ENCODE measurements at places on chromosomes 7 and 10.

DNA sequence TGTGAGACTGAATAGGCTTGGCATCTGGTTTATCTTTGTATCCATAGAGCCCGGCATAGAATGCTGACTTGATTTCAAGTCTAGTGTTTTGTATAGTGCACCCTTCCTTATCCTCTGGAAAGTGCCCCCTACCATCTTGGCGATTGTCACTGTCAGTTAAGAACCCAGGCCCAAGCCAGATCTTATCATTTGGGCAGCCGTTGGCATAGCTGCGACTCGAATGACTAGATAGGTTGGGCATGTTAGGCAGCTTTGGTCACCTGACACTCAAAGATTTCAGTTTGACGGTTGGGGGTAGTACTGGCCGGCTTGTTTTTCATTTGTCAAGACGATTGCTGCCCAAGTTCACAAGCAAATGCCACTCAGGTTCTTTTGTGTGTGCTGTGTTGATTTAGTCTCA, 6.6 kb downstream of the NIPSNAP2 start:
- no peak for DNase-seq

DNA sequence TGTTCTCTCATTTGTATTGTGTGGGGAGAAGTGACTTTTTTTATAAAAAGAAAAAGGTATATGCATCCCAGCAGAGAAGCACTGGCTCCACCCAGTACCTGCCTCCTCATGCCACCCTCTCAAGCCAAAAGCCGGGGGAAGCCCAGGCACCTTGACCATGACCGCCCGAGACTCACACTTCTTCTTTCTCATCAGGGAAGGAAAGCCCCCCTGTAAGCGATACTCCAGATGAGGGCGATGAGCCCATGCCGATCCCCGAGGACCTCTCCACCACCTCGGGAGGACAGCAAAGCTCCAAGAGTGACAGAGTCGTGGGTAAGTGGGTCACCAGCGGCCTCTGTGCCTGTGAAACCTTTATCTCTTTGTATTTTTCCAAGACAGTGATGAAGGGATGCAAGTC, 22.9 kb downstream of the IKZF1 start:
- no peak for DNase-seq

DNA sequence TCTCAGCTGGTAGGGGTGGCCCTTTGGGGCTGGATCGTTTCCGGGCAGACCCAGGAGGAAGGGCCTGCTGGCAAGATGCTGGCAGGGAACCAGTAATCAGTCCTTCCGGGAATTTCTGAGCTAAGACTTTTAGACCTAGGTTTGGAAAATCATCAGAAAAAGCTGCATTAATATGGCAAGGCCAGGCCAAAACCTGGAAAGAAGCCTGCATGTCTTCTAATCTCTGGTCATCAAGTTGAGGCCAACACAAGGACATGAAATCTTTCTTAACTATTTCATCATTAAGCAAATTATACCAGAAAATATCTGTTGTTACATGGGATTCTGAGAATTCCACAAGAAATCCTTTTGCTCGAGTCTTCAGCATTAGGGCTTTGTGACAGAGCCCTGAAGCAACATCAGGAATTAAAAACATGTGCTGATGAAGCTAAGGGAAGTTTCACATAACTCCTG, 19.9 kb downstream of the CPA1 start:
- no peak for DNase-seq

GRCh38 chr10:43216931-43217562, 49.8 kb downstream of the RASGEF1A start:
- no peak for DNase-seq

DNA sequence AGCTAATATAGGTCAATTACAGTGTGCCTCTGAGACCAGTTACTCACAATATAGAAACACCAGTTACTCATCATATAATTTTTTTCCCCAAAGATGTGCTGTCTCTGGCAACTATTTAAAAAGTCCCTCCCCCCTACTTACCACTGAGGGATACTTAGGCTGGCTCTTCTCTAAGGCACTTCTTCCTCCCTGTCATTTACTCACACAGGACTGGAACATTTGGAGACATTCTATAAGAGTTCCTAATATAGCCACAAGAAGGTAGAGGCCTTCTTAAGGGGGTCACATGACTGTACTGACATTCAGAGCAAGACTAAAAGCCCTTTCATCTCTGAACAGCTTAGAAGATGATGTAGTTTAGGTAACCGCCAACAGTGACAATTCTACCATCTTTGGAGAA, 44.4 kb upstream of the SLIT1 start:
- DNase-seq, result no peak

DNA sequence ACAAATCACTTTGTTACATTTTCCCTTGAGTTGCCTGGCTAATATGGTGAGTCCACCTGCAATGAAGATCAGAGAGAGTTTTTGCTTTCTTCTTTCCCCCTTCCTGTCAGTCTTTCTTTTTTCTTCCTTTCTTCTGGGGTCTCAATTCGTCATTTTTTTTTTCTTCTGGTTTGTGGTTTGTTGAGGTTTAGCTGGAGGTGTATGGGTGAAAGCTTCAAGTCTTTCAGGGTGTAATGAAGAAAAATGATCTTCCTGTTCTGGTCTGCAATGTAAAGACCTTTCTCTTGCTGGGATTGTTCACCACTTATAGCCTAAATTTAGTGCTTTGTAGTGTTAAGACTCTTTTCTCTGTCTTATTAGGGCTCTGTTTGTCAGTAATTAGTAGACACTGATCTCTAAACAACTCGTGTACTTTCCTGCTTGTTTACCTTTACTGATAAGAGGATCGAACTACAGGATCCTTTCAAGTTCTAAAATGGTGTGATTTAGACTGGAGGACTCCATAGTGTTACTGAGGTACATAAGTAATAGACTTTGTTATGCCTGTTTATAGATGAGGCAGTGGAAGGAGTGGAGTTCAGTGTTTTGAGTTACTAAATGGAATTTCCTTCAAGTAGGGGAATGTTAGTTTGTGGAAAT, 129.1 kb downstream of the SUGCT start:
- DNase-seq, result no peak

- no peak for DNase-seq
Measured at GRCh38 chr7:154364170-154364569, 312.0 kb downstream of the DPP6 start.

- DNase-seq, result no peak
Measured at GRCh38 chr7:7369134-7369533, 166.5 kb downstream of the COL28A1 start.

- no peak for DNase-seq
Measured at GRCh38 chr10:119221201-119221600, 13.8 kb downstream of the GRK5 start.

DNA sequence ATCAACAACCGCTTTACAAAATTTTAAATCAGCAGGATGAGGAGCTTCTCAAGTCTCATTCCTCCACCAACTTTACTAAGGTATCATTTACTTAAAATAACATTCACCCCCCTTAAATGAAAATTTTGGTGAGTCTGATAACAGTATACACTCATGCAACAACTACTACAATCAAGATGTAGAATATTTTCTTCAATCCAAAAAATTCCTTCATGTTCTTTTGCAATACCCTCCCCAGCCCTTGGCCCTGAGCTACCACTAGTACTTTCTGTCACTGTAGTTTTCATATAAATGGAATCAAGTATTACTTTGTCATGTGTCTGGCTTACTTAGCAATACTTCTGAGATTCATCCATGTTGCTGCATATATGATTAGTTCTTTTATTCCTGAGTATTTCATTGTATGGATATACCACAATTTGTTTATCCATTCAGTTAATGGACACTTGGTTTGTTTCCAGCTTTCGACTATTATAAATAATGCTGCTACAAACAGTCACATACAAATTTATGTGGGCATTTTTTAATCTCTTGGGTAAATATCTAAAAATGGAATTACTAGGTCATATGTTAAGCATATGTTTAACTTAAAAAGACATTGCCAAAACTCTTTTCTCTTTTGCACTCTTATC, 43.0 kb downstream of the NT5C2 start:
- DNase-seq, result no peak

DNA sequence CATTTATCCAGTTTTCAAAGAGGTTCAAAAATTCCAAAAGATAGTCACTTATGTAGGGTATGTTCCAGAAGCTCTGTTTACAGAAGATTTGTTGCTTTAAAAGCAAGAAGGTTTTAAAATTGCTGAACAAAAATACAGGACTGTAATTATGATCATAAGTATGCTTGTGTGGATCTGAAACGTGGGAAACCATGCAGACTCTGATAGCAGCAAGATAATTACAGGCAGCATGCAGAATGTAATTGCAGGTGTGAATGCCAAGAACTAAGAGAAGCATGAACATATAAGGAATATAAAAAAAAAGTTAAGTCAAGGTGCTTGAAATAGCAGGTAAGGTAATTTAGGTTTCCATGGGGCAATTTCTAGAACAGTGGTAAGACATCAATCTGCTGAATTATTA, 405.7 kb downstream of the ARL4A start:
- no peak for DNase-seq

DNA sequence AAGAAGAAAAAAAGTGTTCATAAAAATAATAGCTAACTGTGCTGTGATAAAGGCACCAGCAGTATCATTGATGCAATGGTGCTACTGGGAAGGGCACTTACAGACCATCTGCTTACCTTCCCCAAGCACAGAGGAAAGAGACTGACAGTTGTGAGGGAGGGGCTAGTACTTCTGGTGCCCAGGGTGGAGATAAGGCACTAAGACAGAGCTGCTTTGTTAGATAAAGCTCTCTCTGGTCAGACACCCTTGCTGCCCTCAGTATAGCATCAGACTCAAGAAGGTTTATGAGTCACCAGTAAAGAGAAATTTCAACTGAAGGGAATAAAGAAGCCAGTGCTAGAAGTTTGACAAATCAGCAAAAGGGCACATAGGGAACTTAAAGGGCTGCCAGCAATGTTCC, 325.6 kb downstream of the HPSE2 start:
- no peak for DNase-seq

DNA sequence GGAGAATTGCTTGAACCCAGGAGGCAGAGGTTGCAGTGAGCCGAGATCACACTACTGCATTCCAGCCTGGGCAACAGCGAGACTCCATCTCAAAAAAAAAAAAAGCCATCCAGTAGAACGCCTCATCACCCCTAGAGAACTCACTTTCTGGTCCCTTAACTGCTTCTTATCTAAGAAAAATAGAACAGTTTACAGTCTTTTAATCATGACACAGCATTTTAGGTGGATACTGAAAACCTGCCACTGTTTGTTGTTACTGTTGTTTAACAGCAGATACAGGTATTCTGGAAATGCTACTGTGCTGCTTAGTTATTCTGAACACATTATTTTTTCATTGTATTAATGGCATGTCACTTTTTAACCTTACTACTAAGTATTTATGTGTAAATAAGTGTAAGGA, 624.3 kb upstream of the GHITM start:
- DNase-seq, result no peak

GRCh38 chr10:101019440-101019703, 11.6 kb downstream of the PDZD7 start:
- DNase-seq, result peak; percentile 55

All from HL-60 (cell line).